ENCODE measurements at places on chromosomes 16 and 17.

- no peak for DNase-seq
These were observed 141.9 kb upstream of the SDK2 start for GRCh38 chr17:73785958-73786743.

DNA sequence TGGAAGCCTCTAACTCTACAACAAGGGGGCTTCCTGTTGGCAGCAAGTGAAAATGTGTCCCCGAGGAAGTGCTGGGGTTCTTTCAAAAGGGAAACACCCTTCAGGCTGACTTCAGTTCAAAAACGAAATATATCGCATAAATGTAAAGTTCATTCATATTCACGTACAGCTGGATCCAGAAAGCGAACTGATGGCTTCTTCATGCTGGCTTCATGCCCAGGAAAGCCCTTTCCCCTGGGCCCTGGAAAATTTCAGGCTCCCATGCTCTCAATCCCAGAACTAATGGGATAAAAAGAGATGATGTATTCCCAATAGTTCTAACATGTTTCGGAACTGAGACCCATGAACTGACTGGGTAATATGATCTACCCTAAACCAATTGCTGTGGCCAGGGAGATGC, 104.7 kb upstream of the CDH13 start:
- no peak for DNase-seq

DNA sequence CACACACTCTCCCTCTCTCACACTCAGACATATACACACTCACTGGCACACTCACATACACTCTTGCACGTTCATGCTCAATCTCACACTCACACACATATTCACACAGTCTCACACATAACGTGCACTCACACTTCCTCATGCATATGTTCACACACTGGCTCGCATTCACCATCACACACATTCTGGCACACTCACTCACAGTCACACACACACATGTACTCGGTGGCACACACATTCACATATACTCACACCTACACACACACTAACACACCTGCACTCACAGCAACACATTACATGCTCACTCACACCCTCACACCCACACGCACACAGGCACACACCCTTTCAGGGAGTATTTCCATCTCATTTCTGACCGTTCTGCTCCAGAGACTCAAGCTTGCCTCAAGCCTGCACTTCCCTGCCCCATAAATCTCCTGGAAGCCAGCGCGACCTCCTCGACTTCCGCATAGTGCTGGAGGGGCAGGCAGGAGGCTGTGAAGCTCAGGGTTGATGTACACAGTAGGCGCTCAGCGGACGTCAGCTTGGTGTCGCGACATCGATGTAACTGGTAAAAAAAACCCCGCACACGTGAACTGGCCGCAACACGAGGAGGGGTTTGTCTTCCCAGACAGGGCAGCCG, 66.7 kb upstream of the FOXF1 start:
- no peak for DNase-seq

DNA sequence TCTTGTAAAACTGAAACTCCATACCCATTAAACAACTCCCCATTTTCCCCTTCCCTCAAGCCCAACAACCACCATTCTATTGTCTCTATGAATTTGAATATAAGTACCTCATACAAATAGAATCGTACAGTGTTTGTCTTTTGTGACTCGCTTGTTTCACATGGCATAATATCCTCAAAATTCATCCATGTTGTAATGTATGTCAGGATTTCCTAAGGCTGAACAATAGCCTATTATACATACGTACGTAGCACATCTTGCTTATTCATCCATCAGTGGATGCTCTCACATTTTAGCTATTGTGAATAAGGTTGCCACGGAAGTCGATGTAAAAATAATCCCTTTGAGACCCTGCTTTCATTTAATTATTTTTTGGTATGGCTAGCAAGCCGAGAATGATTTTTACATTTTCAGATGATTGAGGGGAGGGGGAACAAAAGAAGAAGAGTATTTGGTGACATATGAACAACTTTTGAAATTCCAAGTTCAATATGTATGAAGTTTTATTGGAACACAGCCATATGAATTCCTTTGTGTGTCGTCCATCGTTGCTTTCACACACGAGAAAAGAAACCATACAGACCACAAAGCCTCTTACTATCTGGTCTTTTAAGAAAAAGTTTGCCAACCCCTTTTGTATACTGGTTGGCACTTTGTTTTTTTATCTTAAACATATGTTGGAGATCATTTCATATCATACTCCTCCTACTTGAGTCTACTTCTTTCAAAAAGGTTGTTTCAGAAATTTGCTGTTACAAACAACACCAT, 371.2 kb downstream of the NPIPA8 start:
- no peak for DNase-seq

DNA sequence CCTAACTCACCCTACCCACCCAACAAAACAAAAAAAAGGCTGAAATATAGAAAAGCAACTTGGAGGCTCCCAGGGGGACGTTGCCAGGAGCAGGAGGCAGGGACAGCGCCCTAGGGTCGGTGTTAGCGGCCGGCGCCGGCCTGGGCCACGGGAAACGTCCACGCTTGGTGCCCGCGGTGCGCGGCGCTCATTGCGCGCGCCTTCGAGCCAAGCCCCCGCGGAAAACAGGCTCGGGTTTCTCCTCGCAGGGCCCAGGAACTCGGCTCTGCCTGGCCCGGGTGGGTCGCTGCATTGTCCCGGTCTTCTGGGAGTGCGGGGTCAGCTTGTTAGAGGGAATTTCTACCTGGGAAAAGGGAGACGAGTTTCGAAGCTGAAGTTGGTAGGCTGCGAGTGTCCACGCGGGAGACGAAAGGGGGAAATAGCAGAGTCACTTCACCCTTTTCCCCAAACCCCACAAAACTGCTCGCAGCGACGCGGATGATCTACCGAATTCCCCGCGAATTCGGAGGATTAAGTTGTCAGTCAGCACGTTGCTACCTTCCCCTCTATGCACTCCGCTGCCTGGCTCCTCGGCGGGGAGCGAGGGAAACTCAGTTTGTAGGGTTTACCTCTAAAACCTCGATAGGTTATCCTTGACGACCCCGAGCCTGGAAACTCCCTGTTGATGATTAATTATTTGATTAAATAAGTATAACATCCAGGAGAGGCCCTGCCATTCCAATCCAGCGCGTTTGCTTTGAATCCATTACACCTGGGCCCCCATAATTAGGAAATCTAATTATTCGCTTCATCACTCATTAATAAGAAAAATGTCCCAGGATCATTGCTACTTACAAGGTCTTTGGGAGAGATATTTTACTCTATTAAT, 751 bp upstream of the FOXC2 start:
- no peak for DNase-seq

DNA sequence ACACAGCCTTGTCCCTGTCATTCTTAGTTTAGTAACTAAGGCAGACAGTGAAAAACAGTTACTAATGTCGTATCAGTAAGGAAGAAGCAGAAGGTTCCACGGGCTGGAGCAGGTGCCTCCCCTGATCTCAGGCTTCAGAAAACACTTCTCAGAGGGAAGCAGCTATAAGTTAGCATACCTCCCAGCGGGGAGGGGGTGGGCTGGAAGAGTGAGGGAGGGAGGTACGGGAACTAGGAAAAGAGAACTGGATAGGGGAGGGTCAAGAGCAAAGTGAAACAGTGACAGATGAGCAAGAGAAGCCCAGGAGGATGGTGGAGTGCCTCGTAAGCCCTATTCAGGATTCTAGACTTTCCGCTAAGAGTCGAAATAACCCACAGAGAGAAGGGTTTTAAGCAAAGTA, 186.3 kb upstream of the XYLT1 start:
- DNase-seq, result no peak

DNA sequence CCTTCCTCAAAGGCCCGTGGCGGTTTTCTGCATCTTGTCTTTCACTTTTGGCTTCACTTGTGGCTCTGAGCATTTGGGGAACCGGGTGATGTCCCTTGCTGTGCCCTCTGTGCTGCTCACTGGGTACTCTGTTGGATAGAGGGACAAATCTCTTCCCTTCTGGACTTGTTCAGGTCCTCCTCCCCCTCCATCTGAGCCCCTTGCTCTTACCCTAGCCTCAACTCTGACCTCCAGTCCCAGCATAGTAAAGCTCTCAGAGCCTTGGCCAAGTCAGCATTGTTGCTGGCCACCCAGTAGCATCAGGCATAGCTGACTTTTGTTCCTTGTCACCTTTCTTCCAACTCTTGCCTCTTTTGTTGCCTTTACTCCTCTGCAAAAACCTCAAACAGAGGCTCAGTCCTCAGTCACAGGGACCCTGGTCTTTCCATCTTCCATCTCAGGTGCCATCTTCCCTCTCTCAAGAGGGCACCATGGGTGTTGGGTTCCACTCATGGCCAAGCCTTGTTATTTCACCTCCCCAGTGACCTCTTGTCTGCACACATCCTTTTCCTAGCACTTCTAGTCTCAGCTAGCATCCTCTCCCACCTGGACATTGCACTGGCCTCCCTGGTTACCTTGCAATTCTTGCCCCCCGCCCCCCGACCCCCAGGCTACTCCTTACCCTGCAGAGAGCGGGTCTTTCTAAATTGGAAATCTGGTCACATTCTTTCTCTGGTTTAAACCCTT, 393 bp upstream of the PSMB10 start:
- no peak for DNase-seq

DNA sequence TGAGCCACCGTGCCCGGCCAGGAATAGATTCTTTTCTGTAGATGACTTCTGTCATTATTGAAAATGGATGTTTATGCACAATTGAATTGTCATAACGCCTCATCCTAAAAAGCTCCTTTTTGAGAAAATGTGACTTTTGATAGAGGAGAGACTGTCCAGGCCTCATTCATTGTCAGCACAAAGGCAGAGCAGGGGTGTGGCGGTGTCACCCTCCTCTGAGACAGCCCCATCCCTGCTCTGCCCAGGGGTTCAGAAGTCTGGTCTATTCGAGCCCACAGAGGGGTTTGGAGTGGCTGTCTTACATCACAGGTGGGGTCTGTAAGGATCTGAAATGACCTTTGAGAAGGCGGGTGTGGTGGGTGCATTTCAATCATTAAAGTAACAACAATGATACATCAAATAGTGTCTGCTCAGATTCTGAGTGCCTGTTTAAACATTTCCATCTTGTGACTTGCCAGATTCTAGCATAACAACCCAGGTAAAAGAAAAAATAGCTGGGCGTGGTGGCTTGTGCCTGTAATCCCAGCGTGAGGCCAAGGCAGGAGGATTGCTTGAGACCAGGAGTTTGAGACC, 161.0 kb downstream of the SEC14L1 start:
- DNase-seq, result no peak

- DNase-seq, result no peak
These were observed 10.1 kb upstream of the ZFPM1 start for GRCh38 chr16:88442727-88443576.

DNA sequence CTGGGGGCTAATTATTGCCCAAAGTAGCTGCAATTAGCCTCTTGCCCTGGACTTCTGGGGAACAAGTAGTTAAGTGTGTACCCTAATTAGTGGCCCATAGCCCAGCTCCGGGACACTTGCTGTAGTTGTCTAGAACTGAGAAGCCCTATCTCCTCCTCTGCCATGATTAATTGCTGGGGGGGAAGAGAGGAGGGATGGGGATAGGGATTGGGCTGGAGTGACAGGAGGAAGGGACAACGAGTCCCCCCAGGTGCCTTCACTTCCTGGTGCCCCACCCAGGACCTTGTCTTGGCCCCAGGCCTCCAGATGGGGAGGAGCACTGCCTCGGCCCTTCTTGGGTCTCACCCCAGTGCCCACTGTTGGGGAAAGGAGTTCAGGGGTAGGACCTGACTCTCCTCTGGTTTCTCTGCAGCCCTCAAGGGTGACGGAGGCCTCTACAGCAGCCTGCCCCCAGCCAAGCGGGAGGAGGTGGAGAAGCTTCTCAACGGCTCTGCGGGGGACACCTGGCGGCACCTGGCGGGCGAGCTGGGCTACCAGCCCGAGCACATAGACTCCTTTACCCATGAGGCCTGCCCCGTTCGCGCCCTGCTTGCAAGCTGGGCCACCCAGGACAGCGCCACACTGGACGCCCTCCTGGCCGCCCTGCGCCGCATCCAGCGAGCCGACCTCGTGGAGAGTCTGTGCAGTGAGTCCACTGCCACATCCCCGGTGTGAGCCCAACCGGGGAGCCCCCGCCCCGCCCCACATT, 17.4 kb downstream of the NGFR start:
- no peak for DNase-seq

DNA sequence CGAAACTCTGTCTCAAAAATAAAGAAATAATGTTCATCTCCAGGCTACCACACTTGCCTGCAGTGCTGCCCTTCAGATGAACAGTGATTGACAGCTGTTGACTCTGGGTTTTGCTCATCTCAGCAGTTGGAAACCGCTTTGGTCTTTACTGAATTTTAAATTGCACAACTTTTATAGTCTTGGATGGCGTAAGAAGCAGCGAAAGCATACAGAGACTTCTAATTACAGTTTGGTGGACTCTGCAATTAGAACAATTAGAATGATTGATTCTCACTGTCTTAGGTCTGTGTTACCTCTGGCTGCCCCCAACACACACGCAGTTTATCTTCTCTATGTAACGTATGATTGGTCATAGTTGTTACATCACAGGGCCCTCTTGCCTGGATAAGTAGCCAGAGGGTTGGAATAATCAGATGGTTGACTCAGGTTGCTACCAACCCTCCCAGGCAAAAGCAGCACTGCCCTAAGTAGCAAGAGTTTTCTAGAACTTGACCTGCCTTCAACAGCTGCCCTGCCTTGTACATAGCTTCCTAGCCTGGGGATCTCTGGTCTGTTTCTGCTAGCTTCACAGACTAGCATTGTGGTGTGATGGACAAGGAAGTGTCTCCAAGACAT, 1.9 kb upstream of the NAT9 start:
- DNase-seq, result no peak

DNA sequence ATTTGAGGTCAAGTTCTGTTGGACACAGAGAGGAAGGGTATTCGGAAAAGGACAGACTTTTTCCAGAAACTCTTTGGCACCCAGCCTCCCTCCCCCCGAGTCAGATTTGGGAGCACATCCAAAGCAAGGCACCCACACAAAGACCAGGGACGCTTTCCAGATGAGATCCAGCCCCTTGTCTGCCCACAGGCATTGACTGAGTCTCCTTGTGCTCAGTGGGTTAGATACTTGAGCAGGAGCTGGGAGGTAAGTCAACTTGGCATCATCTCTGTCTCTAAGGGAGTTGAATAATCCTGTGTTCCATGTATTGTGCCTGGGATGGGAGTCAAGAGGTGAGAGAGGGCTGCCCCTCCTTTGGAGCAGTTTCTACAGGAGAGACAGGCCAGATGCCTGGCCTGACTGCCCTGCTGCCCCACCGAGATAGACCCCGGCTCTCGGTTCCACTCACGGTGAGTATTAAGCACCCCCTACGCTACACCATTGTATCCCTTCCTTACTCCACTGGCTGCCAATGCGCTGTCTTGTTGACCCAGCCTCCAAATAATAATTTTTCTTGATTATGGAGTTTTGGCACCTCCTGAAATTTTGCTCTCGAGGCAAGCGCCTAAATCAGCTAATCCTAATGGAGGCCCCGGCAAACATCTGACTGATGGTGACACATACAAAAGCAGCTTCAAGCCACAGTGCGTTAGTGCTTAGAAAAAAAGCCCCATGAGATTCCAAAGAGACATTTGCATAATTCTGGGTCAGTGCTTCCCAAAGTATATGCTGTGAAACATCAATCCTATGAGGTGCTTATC, 29.6 kb upstream of the MAP3K14 start:
- DNase-seq, result no peak

GRCh38 chr17:27565874-27566670, 64.9 kb upstream of the LGALS9 start:
- DNase-seq, result no peak

Measured in fibroblast of skin of left quadriceps (primary cell).